ENCODE measurements at places on chromosomes 4 and X. TPM values are rescaled to one million over a fixed set of nuclear protein-coding genes. Genes with fewer than 3 reads are reported as not detected.
A peak's percentile ranks its signal among the peaks of the same experiment; 100 is the strongest.

- H3K4me3 ChIP-seq, result no peak overlapping the region
- H3K36me3 ChIP-seq, result no peaks in the 10 kb centered on the region
- no peaks in the 10 kb centered on the region for H3K4me1 ChIP-seq
- no peak overlapping the region for H3K27ac ChIP-seq
Observed at GRCh38 chr4:163042306-163042705, 124.4 kb downstream of the NAF1 start.

DNA sequence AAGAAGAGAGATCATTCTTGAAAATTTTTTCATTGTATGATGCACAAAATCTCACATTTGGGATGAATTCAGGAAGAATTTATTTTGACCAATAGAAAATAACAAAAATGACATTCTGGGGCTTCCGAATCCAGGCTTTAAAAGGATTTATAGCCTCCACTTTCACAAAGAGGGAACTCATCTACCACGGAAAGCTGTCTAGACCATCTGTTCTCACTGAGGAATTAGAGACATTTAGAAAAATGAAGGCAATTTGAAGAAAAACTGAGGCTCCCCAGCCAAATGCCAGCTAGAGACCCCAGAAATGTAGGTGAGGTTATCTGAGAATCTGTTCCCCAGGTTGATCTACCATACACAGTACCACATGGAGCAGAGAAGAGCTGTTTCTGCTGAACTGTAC, 464.3 kb downstream of the TMA16 start:
- no peak for DNase-seq
- no peak overlapping the region for H3K27ac ChIP-seq
- no peaks in the 10 kb centered on the region for H3K36me3 ChIP-seq
- no peaks in the 10 kb centered on the region for H3K27me3 ChIP-seq
- H3K4me3 ChIP-seq, result no peak overlapping the region
- H3K4me1 ChIP-seq, result no peaks in the 10 kb centered on the region

GRCh38 chr4:157824021-157824420, 348.8 kb downstream of the GASK1B start:
- H3K4me3 ChIP-seq, result no peak overlapping the region
- no peaks in the 10 kb centered on the region for H3K27me3 ChIP-seq
- H3K27ac ChIP-seq, result no peak overlapping the region
- no peaks in the 10 kb centered on the region for H3K4me1 ChIP-seq
- H3K36me3 ChIP-seq, result no peaks in the 10 kb centered on the region

DNA sequence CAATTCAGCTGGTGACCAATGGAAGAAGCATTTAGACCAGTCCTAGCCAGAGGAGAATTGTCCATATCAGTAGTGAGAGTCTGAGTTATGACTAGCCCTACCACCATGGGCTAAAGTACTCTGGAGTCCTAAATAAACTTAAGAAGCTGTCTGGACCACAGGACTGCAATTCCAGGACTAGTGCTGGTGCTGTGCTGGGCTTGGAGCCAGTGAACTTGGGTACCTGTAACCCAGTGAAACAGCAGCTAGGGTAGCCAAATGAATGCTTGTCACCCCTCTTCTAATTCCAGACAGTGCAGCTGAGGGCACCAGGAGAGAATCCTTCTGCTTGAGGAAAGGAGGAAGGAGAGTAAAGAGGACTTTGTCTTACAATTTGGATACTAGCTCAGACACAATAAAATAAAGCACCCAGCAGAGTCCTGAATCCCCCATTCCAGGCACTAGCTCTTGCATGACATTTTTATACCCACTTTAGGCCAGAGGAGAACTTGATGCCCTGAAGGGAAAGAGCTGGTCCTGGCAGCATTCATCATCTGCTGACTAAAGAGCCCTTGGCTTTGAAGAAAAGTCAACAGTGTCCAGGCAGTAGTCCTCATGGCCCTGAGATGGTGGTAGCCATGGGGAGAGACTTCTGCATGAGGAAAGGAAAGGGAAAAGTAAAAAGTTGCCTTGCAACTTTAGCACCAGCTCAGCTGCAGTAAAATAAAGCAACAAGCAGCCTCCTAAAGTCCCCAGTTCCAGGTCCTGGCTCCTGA, 2675.7 kb downstream of the PCDH7 start:
- H3K4me3 ChIP-seq, result no peak overlapping the region
- no peak for DNase-seq
- H3K27me3 ChIP-seq, result no peaks in the 10 kb centered on the region

- no peaks in the 10 kb centered on the region for H3K4me1 ChIP-seq
- no peak for DNase-seq
- H3K27me3 ChIP-seq, result no peaks in the 10 kb centered on the region
- no peak overlapping the region for H3K27ac ChIP-seq
Observed at GRCh38 chr4:176292920-176293319, 23.9 kb upstream of the ASB5 start.

- no peak overlapping the region for H3K27ac ChIP-seq
- no peaks in the 10 kb centered on the region for H3K27me3 ChIP-seq
- no peaks in the 10 kb centered on the region for H3K36me3 ChIP-seq
- no peak for DNase-seq
- no peak overlapping the region for H3K4me3 ChIP-seq
Observed at GRCh38 chr4:8238515-8239053, 31.0 kb upstream of the HTRA3 start.

- no peak overlapping the region for H3K4me3 ChIP-seq
- no peak for DNase-seq
- peaks cover 39% of the 10 kb centered on the region for H3K4me1 ChIP-seq
- no peaks in the 10 kb centered on the region for H3K36me3 ChIP-seq
- no peaks in the 10 kb centered on the region for H3K27me3 ChIP-seq
Observed at GRCh38 chr4:52838729-52839586, 23.2 kb upstream of the RASL11B start.

DNA sequence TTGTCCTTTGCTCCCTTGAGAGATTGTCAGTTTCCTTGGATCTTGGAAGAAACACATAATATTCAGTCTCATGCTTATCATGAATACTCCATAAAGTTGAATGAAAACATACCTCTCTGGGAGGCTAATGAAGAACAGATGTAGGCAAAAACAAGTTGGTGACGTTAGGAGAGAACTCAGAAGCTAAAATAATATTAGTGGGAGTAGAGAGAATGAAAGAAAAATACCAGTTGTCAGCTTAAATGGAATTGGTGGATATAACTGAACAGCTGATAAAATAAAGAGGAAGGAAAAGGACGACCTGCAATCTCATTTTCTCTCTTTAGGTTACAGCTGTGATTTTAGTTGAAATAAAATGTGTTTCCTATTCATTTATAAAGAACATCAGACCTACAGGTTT, 124.8 kb downstream of the SNCA start:
- no peak overlapping the region for H3K4me3 ChIP-seq
- no peaks in the 10 kb centered on the region for H3K36me3 ChIP-seq
- DNase-seq, result no peak
- H3K4me1 ChIP-seq, result no peaks in the 10 kb centered on the region
- H3K27me3 ChIP-seq, result no peaks in the 10 kb centered on the region
- H3K27ac ChIP-seq, result no peak overlapping the region

DNA sequence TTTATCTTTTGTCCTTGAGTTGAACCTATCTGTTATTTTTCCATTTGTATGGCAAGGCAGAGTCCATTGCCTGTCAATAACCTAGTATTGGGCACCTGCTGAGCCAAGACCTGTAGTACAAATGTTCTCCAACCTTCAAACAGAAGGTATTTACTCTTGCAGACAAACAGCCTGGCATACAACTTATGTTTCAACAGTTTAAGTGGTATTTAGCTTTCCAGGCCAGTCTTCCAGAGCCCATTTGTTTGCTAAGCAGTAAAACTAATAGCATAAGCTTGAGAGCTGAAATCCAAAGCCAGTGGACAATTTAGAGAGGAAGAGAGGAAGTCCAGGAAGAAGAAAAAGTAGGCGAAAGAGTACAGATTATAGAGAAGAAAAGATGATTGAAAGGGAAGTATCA, 979.3 kb downstream of the GLUD2 start:
- H3K36me3 ChIP-seq, result no peaks in the 10 kb centered on the region
- H3K27me3 ChIP-seq, result no peaks in the 10 kb centered on the region
- H3K27ac ChIP-seq, result no peak overlapping the region
- H3K4me3 ChIP-seq, result no peak overlapping the region

- H3K27me3 ChIP-seq, result no peaks in the 10 kb centered on the region
- no peak overlapping the region for H3K4me3 ChIP-seq
- H3K4me1 ChIP-seq, result no peaks in the 10 kb centered on the region
- no peak for DNase-seq
Observed at GRCh38 chrX:123481913-123482851, 250.7 kb downstream of the THOC2 start.

- no peak overlapping the region for H3K4me3 ChIP-seq
- DNase-seq, result no peak
- H3K36me3 ChIP-seq, result no peaks in the 10 kb centered on the region
- no peaks in the 10 kb centered on the region for H3K27me3 ChIP-seq
- H3K4me1 ChIP-seq, result no peaks in the 10 kb centered on the region
- H3K27ac ChIP-seq, result no peak overlapping the region
Observed at GRCh38 chr4:11805842-11806241, 377.1 kb upstream of the HS3ST1 start.

DNA sequence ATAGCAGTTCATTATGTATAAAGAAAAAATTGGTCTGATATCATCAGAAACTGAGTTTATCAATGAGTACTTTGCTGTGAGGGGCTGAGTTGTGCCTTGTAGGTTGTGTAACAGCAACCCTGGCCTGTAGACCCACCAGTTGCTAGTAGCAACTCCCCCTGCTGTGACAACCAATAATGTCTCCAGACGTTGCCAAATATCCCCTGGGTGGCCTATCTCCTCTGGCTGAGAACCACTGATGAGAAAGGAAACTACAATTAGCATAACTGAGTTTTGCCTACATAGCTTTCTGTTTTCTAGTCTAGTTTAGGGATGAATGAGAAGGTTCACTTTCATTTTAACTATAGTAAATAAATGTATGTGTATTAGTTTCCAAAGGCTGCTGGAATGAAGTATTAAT, 234.1 kb downstream of the CPE start:
- H3K4me1 ChIP-seq, result no peaks in the 10 kb centered on the region
- H3K27me3 ChIP-seq, result no peaks in the 10 kb centered on the region
- H3K36me3 ChIP-seq, result no peaks in the 10 kb centered on the region
- no peak for DNase-seq
- no peak overlapping the region for H3K4me3 ChIP-seq

DNA sequence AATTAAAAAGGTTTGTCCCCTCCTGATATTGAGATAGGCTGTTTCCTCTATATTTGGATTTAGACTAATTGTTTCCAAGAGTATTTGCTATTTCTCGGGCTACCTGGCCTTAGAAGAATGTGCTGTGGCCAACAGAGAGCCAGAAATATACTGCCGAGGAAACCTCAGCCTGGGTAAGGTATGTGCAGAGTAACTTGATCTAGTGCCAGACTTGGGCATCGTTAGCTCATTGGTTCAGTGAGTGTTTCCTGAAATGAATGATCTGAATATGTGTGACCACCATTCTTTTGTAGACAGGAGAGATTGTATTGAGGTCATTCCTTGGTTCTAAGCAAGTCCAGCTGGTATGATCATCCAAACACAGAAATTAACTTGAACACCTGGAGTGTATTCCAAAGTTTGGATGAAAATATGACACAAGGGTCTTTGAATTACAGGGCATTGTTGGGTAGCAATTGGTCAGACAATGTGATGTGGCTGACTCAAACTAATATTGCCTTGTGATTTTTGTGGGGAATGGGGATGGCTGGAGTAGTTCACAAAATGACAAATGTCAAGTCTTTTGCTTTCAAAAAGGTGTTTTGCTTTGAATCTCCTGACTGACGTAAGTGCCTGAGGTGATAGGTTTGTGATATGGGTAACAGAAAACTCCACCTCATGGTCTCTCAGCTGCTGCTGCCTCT, 100.2 kb upstream of the CXCL13 start:
- H3K4me3 ChIP-seq, result no peak overlapping the region
- H3K27me3 ChIP-seq, result no peaks in the 10 kb centered on the region
- H3K4me1 ChIP-seq, result no peaks in the 10 kb centered on the region
- DNase-seq, result no peak
- H3K27ac ChIP-seq, result no peak overlapping the region
- no peaks in the 10 kb centered on the region for H3K36me3 ChIP-seq

- H3K36me3 ChIP-seq, result no peaks in the 10 kb centered on the region
- H3K4me3 ChIP-seq, result no peak overlapping the region
- no peaks in the 10 kb centered on the region for H3K4me1 ChIP-seq
- H3K27me3 ChIP-seq, result peaks cover 11% of the 10 kb centered on the region
- DNase-seq, result peak; percentile 31
- peak overlapping the region; percentile 16 for H3K27ac ChIP-seq
Observed at GRCh38 chrX:1249101-1249887, 19.3 kb upstream of the CSF2RA start.

DNA sequence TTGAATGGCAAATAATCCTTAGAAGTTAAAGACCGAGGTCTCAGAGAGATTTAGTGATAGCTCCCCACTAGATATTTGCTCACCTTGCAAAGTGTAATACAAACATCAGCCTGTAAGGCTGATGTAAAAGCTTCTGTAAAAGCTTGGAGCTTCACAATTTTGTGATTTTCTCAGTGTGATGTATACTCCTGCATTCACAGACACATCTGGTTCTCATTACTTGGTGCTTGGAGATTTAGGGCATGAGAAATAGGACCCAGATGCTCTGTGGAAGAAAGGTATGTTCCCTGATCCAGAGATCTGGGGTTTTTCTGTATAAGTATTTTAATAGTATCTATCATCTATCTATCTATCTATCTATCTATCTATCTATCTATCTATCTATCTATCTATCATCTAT, 1664.3 kb downstream of the C4orf33 start:
- no peak overlapping the region for H3K4me3 ChIP-seq
- no peaks in the 10 kb centered on the region for H3K36me3 ChIP-seq
- H3K27ac ChIP-seq, result no peak overlapping the region
- DNase-seq, result no peak
- H3K27me3 ChIP-seq, result no peaks in the 10 kb centered on the region

- no peaks in the 10 kb centered on the region for H3K27me3 ChIP-seq
- H3K36me3 ChIP-seq, result no peaks in the 10 kb centered on the region
- H3K4me1 ChIP-seq, result peaks cover 3% of the 10 kb centered on the region
- DNase-seq, result no peak
- peak overlapping the region; percentile 87 for H3K27ac ChIP-seq
Observed at GRCh38 chrX:134373736-134374135, 86.2 kb upstream of the HPRT1 start.

GRCh38 chr4:141860974-141861373, 224.6 kb downstream of the IL15 start:
- H3K4me3 ChIP-seq, result no peak overlapping the region
- H3K36me3 ChIP-seq, result no peaks in the 10 kb centered on the region
- no peaks in the 10 kb centered on the region for H3K4me1 ChIP-seq
- H3K27me3 ChIP-seq, result no peaks in the 10 kb centered on the region
- no peak overlapping the region for H3K27ac ChIP-seq

- DNase-seq, result no peak
- no peaks in the 10 kb centered on the region for H3K36me3 ChIP-seq
- H3K27me3 ChIP-seq, result no peaks in the 10 kb centered on the region
- H3K4me1 ChIP-seq, result no peaks in the 10 kb centered on the region
Observed at GRCh38 chrX:98357146-98357545, 1473.4 kb downstream of the RPA4 start.

Gene ADH1C
- 3.2 TPM for total RNA-seq

Gene SULT1B1
- total RNA-seq, result 0.24 TPM

Gene TMPRSS11B
- not detected for total RNA-seq

Gene DCHS2
- total RNA-seq, result 0.20 TPM

Gene CDKL5
- total RNA-seq, result 3.8 TPM

Gene GPRASP2
- total RNA-seq, result 3.3 TPM

Gene ACTRT1
- total RNA-seq, result not detected

Gene MANBA
- total RNA-seq, result 11.9 TPM

Gene BEX1
- 0.48 TPM for total RNA-seq

Gene SMIM10L2A
- 0.20 TPM for total RNA-seq

Gene POLN
- total RNA-seq, result 1.3 TPM

Gene SLITRK2
- not detected for total RNA-seq

Gene SMIM43
- not detected for total RNA-seq

Gene LANCL3
- 0.30 TPM for total RNA-seq
